GM23338 (cell line): ENCODE measurements at places on chromosomes 1 and 21. TPM values are rescaled to one million over a fixed set of nuclear protein-coding genes. Genes with fewer than 3 reads are reported as not detected.

The BLACAT1 gene
- polyA plus RNA-seq = 1.5 and 1.6 TPM in 2 replicates

The GREM2 gene
- polyA plus RNA-seq = 0.18 and 0.24 TPM in 2 replicates

The SLC45A3 gene
- polyA plus RNA-seq = 4.6 and 4.7 TPM in 2 replicates

The GABRD gene
- polyA plus RNA-seq = 1.7 and 2.1 TPM in 2 replicates

The KRTAP6-3 gene
- polyA plus RNA-seq = not detected in 2 replicates

The PLA2G2D gene
- not detected in 2 replicates for polyA plus RNA-seq

The CGN gene
- polyA plus RNA-seq = 11.8 and 13.9 TPM in 2 replicates

The GOLT1A gene
- 7.2 and 10.7 TPM in 2 replicates for polyA plus RNA-seq

The FAM110D gene
- 0.39 and 0.45 TPM in 2 replicates for polyA plus RNA-seq

The KRTAP19-2 gene
- polyA plus RNA-seq = not detected in 2 replicates

The LEMD1 gene
- polyA plus RNA-seq = 3.7 and 4.7 TPM in 2 replicates

The HES4 gene
- 6.7 and 7.9 TPM in 2 replicates for polyA plus RNA-seq

The SAMD13 gene
- polyA plus RNA-seq = 2.1 and 2.5 TPM in 2 replicates
